ENCODE measurements at places on chromosomes 4 and X. TPM values are rescaled to one million over a fixed set of nuclear protein-coding genes. Genes with fewer than 3 reads are reported as not detected.

RBM3 gene
- polyA plus RNA-seq, result 288 TPM

SRPX2 gene
- 15.0 TPM for polyA plus RNA-seq

GRCh38 chr4:124415146-124415545, 297.4 kb downstream of the ANKRD50 start:
- DNase-seq, result no peak

GRCh38 chrX:67780694-67781109, 236.9 kb downstream of the AR start:
- peak; percentile 17 for DNase-seq

- DNase-seq, result no peak
These were observed 398.3 kb downstream of the PRDM5 start for GRCh38 chr4:120524237-120524636.
